Hindlimb muscle (tissue), 1 donor: ENCODE measurements at places on chromosomes 1 and 21.

DNA sequence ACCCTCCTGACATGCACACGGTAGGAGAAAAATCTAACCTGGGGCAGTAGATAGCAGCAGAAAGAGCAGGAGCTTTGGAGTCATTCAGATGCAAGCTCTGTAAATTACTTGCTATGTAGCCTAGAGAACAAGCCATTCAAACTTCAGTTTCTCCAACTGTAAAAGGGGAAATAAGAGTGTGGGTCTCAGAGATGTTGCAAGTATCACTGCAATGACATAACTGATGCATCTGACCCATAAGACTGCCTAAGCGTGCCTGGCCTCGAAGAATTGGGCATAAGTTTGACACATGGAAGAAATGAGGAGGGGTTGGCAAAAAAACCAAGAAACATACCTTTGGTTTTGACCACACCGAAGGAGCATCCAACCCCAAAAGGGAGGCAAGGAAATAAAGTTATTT lies 5.2 kb downstream of the AK2 start:
- no peak for DNase-seq

- no peak for DNase-seq
Observed at GRCh38 chr1:219171192-219171935, 2.3 kb upstream of the LYPLAL1 start.

DNA sequence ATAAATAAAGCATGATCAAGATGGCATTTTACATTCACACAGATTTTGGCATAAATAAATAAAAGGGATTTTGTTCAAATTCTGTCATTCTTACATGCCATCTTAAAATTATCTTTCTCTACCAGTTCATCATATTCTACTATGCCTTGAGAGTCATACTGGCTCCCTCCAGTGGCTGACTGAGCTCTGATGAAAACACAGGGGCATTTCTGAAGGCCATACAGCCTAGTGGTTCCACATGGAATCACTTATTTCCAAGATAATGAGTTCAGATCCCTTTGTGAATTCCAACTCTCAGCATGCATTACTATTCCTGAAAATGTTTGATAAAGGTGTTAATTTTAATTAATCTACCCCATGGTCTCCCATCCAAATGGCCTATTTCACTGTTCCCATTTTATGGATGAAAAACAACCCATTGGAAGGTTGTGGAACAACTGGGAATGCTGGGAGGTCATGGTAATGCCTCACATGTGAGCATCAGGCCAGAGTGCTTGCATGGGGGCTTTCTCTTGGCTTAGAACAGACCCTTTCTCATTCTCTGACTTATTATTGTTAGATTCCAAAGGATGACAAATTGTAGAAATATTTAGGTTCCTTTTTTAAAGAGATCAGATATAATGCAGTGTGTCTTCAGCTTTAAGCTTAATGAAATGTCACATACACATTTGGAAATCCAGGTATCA lies 622.4 kb upstream of the PKN2 start:
- no peak for DNase-seq

DNA sequence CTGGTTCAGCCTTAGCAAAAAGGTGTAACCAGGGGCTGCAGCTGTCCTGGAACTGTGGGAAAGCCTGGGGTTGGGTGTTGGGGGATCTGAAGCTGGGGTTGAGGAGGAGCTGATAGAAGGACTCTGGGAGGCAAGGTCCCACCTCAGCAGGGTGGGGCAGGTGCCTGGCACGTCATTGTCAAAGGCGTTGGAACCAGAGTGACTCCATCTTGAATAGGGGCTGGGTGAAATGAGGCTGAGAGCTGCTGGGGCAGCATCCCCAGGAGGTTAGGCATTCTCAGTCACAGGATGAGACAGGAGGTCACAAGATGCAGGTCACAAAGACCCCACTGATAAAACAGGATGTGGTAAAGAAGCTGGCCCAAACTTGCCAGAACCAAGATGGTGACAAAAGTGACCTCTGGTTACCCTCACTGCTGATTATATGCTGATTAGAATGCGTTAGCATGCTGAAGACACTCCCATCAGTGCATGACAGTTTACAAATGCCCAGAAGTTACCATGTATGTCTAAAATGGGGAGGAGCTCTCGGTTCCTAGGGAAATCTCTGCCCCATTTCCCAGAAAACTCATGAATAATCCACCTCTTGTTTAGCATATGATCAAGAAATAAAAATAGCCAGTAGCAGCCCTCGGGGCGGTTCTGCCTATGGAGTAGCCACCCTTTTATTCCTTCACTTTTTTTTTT lies 85.4 kb downstream of the IER5 start:
- DNase-seq = no peak

GRCh38 chr1:94434365-94435045 lies 16.3 kb downstream of the ABCD3 start:
- no peak for DNase-seq

GRCh38 chr21:36079671-36080070 lies 9.8 kb downstream of the CBR1 start:
- DNase-seq = no peak

GRCh38 chr21:34715518-34715917 lies 46.7 kb downstream of the CLIC6 start:
- DNase-seq = no peak

GRCh38 chr1:199007423-199007822 lies 368.6 kb downstream of the PTPRC start:
- DNase-seq = no peak

DNA sequence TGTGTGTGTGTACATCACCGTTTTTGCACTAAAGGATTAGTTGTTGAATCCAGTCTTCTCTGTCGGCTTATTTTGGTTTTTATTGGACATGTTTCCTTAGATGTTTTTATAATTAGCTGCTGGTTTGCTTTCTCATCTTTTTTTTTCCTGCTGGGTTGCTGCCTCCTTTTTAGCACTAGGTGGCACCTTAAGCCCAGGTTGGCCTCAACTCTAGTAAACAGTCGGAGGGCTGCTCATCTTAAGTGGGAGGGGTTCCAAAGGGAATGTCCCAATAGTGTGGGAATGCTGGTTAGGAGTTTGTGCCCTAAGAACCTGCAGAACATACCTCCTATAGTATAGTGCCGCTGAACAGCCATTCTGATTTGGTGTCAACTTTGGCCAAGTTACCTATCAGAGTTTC lies 570.1 kb upstream of the CXADR start:
- no peak for DNase-seq

DNA sequence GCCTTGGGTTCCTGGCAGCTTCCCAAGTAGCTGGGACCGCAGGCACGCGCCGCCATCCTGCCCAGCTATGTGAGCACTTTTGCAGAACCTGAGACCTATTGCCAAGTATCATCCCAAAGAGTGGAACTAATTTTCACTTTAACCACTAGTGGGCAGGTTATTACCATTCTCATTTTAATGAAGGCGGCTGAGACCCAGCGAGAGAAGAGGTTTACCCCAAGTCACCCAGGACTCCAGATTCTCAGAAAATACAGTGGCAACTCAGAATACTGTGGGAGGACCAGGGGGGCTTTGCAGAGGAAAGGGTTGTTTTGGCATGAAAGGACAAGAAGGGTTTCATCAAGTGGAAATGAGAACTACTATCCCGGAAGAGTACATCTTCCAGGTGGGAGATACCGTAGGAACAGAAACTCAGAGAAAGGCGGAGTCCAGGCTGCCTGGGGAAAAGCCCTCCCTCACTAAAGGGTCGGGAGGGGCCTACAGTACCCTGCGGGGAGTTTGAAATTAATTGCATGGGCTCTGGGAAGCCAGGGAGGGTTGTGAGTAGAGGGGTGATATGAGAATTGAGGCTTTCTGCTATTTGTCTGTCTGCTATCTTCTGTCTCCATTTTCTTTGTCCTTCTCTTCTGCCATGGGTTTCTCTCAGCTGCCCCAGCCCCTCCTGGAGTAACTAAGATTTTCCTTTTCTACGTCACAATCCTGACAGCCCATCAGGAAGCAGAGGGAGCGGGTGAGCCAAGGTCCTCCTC lies 7.2 kb upstream of the SEMA4A start:
- DNase-seq = peak; percentile 79

GRCh38 chr1:214261206-214262123 lies 19.5 kb upstream of the SMYD2 start:
- DNase-seq = peak; percentile 80

DNA sequence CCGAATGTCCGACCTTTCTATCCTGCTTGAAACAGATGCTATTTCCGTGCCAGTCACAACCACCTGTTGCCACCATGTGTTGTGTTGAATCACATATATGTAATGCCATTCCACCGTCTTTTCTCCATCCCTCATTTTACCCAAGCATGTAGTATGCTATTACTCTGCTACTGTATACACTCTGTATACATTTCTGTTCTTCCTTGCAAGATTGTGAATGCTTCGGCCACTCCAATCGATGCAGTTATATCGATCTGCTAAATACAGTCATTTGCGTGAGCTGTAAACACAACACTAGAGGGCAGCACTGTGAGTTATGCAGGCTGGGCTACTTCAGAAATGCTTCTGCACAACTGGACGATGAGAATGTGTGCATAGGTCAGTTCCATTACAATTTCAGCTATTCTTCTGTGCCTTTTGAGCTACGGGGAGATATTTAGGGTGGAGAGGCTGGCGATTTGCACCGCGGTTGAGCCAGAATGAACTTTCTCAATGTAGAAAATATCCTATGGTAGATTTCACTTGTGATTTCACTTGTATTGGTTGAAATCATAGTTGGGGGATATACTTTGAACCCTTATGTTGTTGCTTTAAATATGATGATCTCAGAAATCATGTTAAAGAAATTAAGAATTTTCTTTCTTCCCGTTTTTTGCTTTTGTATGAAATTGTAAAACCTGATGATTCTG lies 289.8 kb downstream of the NTNG1 start:
- peak; percentile 6 for DNase-seq

- no peak for DNase-seq
Observed at GRCh38 chr1:225409051-225409450, 18.8 kb downstream of the LBR start.

DNA sequence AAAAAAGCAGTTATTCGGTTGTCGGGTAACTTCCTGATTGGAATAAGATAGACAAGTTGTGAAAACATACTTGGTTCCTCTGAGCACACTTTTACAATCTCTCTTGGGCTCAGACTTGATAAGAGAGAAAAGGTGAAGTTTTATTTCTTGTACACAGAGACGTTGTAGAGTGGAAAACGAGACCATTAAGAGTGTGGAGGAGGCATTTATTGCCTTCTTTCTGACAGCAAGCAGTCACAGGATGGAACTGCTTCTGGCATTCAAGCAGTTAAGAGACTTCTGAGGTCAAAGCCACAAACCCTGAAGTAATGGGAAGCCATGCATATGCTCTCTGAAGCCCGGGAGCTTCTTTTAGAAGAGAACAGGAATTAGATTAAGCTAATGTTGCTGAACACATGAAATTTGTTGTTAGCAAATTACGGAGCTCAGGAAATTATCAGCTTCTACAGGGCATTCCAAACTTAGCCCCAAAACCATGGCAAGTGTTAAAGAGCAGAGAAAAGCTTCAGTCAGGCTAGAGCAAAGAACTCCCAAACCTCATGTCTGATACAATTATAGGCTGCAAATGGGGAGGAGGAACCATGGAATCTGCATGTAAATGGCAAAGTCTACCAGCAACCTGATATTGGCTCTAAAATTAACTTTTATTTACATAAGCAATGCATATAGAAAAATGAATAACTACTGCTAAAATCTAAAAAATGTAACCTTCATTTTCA lies 26.0 kb downstream of the S1PR1 start:
- no peak for DNase-seq

DNA sequence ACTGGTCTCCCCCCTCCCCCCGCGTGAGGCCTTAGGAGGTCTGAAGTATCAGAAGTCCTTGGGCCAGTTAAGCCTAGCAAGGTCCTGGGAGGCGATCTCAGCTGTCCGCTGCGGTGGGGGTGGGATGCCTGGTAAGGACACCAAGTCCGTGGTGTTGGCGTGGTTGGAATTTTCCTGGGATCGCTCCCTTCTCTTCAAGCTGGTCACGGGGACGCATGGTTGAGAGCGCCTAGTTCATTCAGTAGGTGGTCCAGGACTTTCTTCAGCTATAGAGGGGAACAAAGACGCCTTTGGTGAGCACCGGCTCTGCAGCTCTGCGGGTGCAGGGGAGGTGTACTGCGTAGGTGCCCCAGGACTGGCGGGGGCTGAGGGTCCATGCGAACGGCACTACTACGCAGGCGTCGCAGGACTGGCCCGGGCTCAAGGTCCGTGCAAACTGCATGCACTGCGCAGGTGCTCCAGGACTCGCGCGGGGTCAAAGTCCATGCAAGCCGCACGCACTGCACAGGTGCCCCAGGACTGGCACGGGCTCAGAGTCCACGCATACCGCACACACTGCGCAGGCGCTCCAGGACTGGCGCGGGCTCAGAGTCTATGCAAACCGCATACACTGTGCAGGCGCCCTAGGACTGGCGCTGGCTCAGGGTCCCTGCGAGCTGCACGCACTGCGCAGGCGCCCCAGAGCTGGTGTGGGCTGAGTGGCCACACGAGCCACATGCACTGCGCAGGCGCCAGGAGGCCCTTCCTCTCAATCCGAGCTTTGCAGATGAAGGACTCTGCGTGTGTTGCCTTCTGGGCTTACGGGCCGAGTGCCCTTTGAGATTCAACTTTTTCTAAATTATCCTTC lies 36.6 kb upstream of the HMGN1 start:
- DNase-seq = peak; percentile 81

GRCh38 chr1:160030657-160031364 lies 979 bp downstream of the PIGM start:
- no peak for DNase-seq

DNA sequence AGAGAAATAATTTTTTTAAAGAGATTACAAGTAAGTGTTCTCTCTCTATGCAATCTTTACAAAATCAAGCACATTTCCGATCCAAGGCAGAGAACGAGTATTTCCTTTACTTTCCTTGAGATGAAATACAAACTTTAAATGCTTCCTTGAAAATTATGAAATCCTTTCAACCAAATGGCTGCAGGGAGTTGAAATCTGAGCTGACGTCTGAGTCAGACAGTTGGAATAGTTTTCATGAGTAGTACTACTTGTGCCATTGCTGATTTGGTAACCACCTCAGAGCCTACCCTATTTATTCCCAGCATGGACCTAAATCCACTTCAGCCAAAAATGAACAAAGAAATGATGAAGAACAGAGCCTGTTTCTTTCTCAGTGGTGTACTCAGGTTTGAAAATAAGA lies 183.6 kb downstream of the GIPC2 start:
- no peak for DNase-seq

DNA sequence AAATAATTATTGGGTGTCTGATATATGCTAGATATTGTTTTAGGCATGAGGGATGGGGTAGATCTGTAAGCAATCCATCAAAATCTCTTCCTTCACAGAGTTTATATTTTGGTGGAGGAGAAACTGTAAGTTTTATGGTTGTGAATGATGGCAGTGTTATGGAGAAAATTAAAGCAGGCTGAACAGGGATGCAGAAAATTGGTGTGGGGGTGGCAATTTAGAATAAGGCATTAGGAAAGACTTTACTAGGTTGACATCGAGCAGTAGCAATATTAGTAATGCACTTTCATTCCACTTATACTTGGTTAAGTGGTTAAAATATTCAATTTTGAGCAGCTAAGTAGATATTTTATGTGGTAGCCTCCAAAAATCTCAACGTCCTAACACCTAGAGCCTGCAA lies 261.1 kb upstream of the SNX7 start:
- no peak for DNase-seq

- DNase-seq = peak; percentile 80
Observed at GRCh38 chr21:32140604-32141317, 138.1 kb downstream of the MIS18A start.

- DNase-seq = no peak
Observed at GRCh38 chr1:226495716-226496115, 52.8 kb upstream of the STUM start.

GRCh38 chr1:208409176-208409575 lies 165.0 kb upstream of the PLXNA2 start:
- no peak for DNase-seq

GRCh38 chr1:8848663-8849386 lies 29.7 kb downstream of the ENO1 start:
- peak; percentile 91 for DNase-seq
